Activated CD4-positive, CD25-positive, alpha-beta regulatory T cell treated with anti-CD3 and anti-CD28 coated beads, Interleukin-2, amount 50 U/mL, for 24 hours (primary cell): ENCODE measurements at places on chromosomes 3 and 15.

GRCh38 chr15:89127054-89127702 is 38.9 kb downstream of the ABHD2 start:
- peak; percentile 93 for ATAC-seq

GRCh38 chr3:30893678-30894325 is 659 bp downstream of the GADL1 start:
- no peak for ATAC-seq

GRCh38 chr3:113910966-113911365 is 36.8 kb upstream of the ZDHHC23 start:
- no peak for ATAC-seq

DNA sequence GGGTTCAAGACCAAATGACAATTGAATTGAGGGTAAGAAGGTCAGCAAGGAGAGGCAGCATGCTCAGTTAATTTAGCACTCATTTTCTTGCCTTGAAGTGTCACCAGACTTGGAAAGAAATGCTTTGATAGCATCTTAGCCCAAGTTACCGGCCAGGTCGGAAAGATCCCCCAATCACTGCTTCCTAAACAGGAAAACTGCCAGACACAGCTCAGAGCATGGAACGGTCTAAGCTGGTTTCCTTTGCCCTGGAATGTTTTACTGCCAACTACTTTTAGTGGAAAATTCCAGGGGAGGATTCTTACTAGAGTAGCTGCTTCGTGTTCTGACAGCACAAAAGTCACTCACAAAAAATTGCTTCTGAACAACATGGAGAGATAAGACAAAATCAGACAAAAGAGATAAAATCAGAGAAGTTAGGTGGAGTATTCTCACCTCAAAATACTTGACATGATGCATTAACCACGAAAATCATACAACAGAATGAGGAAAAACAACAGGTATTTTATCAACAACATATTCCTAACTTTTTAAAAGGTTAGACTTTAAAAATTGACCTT is 65.5 kb downstream of the CCR4 start:
- ATAC-seq: no peak

- peak; percentile 71 for ATAC-seq
Observed at GRCh38 chr15:75597667-75598341, 18.7 kb upstream of the PTPN9 start.

GRCh38 chr15:34616613-34617012 is 33.2 kb upstream of the GOLGA8B start:
- no peak for ATAC-seq

DNA sequence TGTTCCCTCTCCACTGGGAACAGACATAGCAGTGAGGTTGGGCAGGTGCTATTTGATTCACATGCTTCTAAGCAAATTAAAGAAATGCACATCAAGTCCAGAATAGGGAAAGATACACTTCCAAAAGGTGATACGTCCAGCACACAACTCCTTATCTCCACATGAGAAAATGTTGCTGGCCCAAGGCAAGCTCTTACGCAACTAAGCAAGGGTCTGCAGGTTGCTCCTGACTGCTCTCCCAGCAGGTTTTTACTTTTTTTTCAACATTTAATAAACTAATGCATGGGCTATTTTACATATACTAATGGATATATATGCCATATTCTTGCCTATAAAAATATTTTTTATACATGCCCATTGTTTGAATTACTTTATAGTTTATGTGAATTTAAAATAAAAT is 818.5 kb upstream of the ROBO1 start:
- no peak for ATAC-seq

DNA sequence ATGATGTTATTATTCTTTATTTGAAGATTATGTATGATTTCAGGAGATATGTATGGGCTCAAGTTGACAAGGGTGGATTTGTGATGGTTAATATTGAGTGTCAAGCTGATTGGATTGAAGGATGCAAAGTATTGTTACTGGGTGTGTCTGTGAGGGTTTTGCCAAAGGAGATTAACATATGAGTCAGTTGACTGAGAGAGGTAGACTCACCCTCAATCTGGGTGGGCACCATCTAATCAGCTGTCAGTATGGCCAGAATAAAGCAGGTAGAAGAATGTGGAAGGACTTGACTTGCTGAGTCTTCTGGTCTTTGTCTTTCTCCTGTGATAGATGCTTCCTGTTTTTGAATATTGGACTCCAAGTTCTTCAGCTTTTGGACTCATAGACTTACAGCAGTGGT is 973.7 kb downstream of the MCTP2 start:
- no peak for ATAC-seq

DNA sequence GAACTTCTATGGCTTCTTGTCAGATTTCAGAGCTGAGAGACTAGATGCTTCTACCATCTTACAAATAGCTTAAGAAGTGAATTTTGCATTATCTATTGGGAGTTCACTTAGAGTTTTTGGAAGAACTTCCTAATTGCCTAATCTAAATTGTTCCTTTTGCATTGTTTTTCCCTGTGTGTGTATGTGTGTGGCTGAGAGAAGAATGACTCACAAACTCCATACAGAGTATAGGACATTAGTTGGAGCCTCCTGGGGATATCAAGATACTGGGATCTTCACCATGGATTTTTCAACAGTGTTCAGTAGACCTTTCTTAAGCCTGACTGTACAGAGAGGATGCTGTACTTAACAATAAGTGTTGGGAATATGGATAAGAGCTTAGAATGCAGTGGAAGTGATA is 10.9 kb downstream of the TLNRD1 start:
- no peak for ATAC-seq

- ATAC-seq: no peak
Observed at GRCh38 chr15:72156928-72157327, 38.7 kb downstream of the SENP8 start.

- ATAC-seq: no peak
Observed at GRCh38 chr3:72613871-72614270, 234.4 kb downstream of the SHQ1 start.

DNA sequence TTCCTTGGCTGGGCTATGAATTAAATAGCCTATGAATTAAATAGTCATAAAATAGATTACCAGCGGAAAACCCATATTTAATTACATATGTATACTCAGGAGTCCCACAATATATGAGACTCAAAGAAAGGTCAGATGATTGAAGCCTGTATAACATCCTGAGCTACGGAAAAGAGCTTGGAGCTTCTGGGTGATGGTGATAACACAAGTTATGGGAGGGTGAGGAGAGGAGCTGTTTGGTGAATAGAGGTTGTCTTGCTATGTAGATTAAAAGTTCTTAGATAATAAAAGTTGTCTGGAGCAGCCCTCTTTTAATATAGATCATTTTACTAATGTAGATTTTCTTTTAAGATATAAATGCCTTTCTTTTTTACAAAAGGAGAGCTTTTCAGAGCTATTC is 1.8 kb downstream of the PML start:
- ATAC-seq: no peak

DNA sequence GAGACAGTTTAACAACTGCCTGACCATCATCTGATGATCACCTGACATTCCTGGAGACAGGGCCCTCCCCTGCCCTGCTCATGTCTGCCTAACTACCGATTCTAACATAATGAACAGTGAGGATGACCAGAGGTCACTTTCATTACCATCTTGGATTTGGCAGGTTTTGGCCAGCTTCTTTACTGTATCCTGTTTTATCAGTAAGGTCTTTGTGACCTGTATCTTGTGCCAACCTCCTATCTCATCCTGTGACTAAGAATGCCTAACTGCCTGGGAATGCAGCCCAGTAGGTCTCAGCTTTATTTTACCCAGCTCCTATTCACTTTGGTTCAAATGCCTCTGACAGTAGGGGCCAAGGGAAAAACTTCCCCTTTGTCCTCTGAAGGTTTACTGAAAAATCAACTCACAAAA is 40.2 kb downstream of the METTL6 start:
- no peak for ATAC-seq

DNA sequence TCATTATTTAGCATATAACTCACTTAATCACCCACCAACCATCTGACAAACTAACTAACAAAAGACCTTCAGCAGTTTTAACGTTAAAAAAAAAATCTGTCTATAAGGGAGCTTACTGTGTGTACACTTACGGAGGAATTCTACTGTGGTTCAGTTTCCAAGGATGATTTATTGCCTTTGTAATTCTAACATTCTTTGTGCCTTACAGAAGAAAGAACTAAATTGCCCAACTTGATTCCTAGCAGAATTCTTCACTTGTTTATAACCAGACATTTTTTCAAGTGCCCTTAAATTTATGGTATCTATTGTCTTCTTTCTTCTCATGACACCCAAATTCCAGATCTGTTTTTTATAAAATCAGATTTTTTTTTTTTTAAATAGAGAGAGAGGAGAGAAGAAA is 119.7 kb upstream of the IGSF10 start:
- ATAC-seq: no peak

GRCh38 chr15:64149893-64150578 is 1.5 kb upstream of the SNX22 start:
- ATAC-seq: no peak

- no peak for ATAC-seq
Observed at GRCh38 chr3:86438544-86438943, 552.4 kb downstream of the VGLL3 start.

- ATAC-seq: no peak
Observed at GRCh38 chr3:122857019-122857418, 62.1 kb downstream of the SLC49A4 start.

- no peak for ATAC-seq
Observed at GRCh38 chr3:120554812-120555606, 41.1 kb upstream of the NDUFB4 start.

DNA sequence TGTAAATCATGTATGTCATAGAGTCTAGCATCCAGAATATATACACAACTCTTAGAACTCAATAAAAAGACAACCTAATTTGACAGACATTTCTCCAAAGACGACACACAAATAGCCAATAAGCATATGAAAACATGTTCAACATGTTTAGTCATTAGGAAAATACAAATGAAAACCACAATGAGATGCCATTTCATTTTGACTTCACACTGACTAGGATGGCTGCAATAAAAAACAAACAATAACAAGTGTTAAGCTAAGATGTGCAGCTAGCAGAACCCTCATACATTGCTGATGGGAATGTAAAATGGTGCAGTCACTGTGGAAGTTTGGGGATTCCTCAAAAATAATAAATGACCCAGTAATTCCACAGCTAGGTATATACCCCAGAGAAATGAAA is 16.4 kb downstream of the SPG11 start:
- peak; percentile 63 for ATAC-seq

DNA sequence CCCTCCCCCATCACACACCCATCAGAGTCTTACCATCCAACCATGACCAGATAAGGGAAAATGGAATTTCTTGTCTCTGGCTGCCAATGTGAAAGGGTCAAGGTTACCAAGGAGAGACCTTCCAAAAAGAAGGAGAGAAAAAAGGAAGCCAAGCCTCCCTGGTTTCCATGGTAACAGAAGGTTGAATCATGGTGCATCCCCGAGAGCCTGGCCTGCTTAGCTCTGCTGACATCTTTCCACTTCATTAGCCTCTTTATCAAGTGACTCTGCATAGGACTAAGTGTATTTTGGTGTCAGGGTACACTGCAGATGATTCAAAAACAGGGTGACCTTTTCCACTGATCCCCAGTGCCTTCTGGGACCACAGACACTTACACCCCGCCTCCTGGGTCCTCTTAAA is 225.7 kb upstream of the PPP2R3A start:
- ATAC-seq: no peak

- no peak for ATAC-seq
Observed at GRCh38 chr15:77504306-77504705, 83.6 kb downstream of the HMG20A start.

- ATAC-seq: no peak
Observed at GRCh38 chr3:117097351-117097750, 387.8 kb downstream of the TUSC7 start.

- peak; percentile 77 for ATAC-seq
Observed at GRCh38 chr3:152204218-152204617, 64.5 kb upstream of the MBNL1 start.

DNA sequence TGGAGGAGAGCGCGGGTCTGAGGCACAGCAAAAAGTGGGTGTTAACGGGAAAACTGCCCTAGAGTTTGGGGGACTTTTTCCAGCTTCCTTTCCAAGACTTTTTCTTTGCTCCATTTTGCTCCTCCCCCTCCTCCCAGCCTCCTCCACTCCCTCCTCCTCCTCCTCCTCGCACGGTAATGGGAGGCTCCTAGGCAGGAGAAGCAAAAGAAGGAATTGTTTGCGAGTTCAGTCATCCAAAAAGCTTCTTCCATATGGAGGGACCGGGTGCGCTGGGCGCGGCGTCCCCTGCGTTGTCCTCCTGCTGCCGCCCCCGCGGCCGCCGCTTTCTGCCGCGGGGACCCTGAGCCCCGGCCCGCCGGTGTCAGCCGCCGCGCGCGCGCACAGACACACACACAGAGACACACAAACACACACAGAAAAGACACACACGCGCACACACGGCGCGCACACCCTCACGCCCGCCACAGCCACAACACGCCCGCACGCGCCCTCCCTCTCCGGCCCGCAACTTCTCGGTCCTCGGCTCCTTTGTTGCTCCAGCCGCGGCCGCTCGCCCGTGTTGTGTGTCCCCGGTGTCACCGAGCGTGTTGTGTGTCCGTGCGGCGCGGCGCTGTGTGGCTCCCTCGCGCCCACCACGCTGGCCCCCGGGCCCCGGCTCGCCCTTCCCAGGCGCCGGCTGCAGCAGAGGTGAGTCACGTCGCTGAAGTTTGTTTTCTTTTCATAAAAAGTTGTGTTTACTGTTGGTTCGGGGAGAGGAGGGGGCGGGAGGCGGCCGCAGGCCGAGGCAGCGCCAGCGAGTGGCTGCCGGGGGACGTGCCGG is at the start of gene BOC:
Gene BOC, plus strand, starts transcription at position 228 of the 820 bp plus-strand sequence. CDS start 38,246 bp downstream, outside the sequence.
- no peak for ATAC-seq

DNA sequence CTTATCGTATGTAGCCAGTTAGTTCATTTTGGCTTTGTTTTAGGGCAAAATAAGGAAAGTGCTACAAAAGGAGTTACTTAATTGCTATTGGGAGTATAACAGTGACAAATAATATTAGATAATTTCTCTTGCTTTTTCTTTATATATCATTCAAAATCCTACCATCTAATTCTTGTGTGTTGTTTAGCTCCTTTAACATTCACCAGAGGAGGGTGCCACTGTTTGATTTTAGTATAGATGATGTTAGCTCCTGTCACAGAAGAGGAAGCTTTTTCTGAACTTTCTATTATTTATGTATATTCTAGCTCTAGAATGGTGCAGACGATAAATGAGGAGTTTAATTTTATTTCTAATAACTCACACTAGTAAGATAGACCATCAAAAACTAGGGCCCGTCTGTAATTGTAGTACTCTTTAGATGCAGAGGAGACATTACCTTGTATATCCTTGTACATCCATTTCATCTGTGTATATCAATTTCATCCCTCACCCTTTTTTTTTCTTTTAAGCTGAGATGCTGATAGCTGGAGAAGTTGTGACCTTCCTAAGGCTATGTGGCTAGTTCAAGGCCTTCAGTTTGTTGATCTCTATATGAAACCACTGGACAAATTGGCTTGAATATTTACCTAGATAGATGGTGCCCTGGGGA is 3.0 kb downstream of the PPM1L start:
- ATAC-seq: no peak

DNA sequence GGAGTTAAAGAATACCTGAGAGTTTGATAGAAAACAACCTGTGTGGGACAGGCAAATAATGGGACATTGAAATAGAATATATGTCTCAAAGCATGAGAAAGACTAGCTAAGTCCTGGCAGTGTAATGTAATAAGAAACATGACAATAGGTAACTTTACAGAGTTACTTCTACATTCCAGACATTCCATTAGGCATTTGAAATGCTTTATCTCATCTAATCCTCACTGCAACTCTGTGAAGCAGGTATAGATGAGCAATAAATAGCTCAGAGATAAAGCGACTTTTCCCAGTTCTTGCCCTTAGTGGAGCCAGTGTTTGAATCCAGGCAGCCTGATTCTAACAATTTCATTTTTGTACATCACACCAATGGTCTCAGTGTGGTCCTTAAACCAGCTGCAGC is 76.8 kb downstream of the CPNE4 start:
- ATAC-seq: no peak
